Amygdala (tissue), 56 donors: ENCODE measurements at places on chromosomes 4 and X.

- no peak for DNase-seq
These were observed 176.9 kb downstream of the PDHA2 start for GRCh38 chr4:96016634-96017299.

GRCh38 chrX:41822892-41823291 is 98.9 kb downstream of the GPR82 start:
- DNase-seq, result no peak

GRCh38 chrX:23902419-23902818 is 5.3 kb downstream of the APOO start:
- DNase-seq, result no peak

GRCh38 chrX:79444694-79445210 is 77.6 kb upstream of the ITM2A start:
- DNase-seq, result no peak

DNA sequence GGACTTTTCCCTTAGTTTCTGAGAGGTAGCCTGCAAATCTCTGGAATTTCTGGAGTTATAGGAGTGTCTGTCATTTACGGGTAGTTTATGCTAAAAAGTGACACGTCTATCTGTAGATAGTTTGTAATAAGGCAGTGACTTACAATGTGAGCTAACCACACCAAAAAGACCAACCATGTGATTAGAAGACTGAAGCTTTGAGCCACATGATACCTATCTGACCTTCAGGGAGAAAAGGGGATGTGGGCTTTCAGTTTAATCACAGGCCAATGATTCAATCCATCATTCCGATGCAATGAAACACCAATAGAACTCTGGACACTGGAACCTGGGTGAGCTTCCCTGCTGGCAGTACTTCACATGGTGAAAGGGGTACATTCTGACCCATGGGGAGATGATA is 254.6 kb upstream of the GK2 start:
- no peak for DNase-seq

- no peak for DNase-seq
These were observed 70.0 kb downstream of the EVC2 start for GRCh38 chr4:5638316-5638715.

GRCh38 chr4:126794363-126794762 is 838.4 kb upstream of the INTU start:
- no peak for DNase-seq

- no peak for DNase-seq
These were observed 38.2 kb upstream of the OCIAD2 start for GRCh38 chr4:48944756-48945241.

GRCh38 chr4:137300776-137301175 is 231.5 kb downstream of the PCDH18 start:
- DNase-seq, result no peak

GRCh38 chrX:152869972-152870371 is 27.9 kb upstream of the ZNF185 start:
- DNase-seq, result no peak

DNA sequence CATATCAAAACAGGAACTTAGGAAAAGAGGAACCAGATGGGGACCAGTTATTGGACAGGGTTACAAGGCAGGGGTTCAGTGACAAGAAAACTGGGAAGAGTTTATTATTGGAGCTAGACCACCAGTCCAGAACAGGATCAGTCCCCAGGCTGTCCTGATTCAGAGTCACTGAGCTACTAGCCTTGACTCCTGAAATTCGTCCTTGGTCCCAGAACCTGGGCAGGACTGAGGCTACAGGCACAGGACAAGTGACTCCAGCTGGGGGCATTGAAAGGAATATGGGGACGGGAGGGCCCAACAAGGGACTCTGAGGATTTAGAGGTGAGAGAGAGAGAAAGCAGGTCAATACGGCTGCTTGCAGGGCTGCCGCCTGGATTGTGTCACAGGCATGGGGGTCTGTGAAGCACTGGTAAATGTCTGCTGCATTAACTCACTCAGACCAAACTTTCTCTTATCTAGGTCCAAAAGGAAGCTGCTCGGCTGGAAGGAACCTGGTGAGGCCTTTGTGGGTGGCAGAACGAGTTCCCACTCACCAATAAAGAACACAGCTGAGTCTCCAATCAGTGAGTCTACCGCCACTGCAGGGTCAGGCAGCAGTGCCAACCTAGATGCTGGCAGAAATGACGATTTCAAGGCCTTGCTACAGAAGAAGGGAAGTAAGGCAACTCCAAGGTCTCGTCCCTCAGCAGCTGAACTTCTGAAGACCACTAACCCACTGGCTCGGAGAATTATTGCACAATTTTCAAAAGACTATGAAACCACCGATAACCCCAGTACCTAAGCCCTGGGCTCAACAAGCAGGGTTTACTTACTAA is 11.3 kb upstream of the RTL5 start:
- DNase-seq, result no peak

DNA sequence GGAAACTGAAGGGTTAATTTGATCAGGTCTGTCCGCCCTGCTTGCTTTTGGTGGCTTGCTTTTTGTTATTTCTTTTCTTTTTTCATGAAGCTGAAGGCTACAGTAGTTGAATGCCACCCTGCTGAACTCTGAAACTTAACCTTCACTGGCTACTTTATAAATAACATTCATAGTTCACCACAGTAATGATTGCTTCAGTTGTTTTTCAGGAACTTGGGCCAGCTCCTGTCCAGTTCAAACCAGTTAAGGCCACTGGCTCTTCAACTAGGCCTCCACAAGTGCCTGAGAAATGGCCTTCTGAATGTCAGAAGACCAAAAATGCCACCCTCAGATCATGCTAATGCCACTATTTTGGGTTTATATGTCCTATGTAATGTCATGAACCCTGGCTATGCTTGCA is 7.7 kb upstream of the ASB9 start:
- no peak for DNase-seq

DNA sequence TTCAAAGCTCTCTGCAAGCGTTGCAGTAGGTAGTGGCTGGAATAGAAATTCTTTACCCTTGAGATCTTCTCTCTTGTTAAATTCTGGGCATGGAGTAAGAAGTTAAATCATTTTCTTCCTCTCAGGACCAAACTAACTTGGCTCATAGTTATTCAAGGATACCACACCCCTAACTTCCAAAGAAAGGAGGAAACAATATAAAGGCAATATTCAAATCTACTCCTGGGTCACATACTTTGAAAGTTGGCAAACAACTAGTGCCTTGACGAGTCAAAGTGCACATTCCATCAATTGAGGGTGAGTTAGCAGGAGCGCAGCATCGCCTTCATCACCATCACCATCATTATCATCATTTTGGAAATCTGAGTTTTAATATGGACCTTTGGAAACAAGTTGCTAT is 20.4 kb upstream of the KIT start:
- no peak for DNase-seq

GRCh38 chrX:134631426-134632346 is 26.6 kb downstream of the PLAC1 start:
- no peak for DNase-seq

GRCh38 chr4:113540859-113541258 is 220.7 kb downstream of the CAMK2D start:
- no peak for DNase-seq

DNA sequence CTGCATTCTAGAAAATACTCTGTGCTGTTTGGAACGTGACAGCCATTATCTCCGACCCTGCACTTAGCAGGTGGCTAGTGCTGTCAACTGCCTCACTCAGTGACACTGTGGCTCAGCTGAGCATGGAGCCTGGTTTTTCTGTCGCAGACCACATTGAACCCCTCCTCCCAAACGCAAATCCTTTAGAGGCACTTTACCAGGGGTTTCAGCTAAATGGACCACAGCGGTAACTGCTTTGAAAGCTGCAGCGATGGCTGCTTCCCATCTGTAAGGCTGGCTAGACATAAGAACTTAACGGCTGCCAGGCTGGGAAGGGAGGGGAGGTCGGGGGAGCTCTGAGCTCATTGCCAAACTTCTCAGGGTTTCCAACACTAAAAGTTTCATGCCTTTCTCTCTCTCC is 8.1 kb downstream of the SLC34A2 start:
- DNase-seq, result no peak

- DNase-seq, result no peak
These were observed 12.2 kb downstream of the PAICS start for GRCh38 chr4:56448301-56448700.

- DNase-seq, result no peak
These were observed 177.0 kb downstream of the CAMK2D start for GRCh38 chr4:113584407-113585150.

- no peak for DNase-seq
These were observed 67.0 kb downstream of the EFNB1 start for GRCh38 chrX:68895778-68896177.

DNA sequence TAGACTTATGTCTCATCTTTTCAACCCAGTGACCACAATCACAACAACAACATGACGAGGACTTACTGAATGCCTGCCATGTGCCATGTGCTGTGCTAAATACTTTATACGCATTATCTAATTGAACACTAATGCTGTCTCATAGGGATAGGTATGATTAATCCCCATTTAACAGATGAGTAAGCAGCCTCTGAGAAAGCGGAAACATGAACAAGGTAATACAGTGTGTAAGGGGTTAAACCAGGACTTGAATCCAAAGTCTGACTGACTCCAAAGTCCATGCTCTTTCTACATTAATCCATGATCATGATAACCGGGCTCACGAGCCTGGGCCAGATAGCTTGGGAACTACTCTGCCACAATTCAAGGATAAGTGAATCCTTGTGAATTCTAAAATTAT is 105.3 kb upstream of the MBNL3 start:
- DNase-seq, result no peak

- no peak for DNase-seq
These were observed 43.9 kb downstream of the SEL1L3 start for GRCh38 chr4:25818876-25819275.

- no peak for DNase-seq
These were observed 42.9 kb upstream of the CYP4V2 start for GRCh38 chr4:186148336-186148975.

DNA sequence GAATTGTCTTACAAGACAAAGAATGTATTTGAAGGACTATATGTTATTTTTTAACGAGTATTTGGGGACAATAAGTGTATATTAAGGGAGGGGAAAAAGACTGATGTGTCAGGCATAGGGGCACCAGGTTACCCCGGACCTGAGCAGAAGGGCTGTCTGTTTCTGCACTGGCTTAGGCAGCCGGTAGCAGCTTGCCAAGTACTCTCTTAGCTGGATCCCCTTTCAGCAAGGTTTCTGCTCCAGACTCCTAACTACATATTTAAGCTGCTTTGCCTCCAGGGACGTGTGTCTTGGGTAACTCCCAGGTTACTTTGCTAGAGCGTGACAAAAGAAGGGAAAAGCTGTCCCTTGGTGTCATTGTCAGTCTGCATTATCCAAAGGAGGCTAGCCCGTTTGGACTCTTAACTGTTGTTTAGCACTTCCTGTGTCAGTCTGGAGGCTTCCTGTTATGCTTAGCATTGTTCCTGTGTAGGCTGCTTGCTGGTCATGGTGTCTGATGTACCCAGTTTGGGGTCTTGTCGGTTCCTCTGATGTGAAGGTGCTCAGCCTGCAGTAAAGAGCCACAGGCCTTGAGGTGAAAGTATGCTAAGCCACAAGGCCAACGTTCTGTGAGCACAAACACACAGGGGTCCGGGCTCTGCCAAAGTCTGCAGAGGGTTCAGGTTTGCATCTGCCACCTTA is 11.6 kb downstream of the CXCR3 start:
- no peak for DNase-seq

GRCh38 chrX:10634392-10635161 is 14.2 kb upstream of the MID1 start:
- DNase-seq, result no peak

DNA sequence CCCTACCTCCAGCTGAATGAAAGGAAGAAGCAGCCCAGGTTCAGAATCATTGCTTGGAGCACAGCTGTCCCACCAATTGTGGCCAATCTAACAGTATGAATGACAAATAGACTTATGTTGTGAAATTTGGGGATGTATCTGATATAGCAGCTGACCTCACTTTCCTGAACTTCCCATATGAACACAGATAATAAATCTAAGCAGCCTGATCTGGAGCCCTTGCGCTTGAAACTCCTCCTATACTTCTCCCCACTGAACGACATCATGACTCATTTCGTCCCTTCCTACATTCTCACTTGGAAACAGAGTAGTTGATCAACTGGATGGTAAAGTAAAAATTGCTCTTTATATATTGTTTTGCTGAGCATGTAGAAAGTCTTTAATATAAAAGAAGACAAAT is 24.2 kb upstream of the AMELX start:
- no peak for DNase-seq

DNA sequence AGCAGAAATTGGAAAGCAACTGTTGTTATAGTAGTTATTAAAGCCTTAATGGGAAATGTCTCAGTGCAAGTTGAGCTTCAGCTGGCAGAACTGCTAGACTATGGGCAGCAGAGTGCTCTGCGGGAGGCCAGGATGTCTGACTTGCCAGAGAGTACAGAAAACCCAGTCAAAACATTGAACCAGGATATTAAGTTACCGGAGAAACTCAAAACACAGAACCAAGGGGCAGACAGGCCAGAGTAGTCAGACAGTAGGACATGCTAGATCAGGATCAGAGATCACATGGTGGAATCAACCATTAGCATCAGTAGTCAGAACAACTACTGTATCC is 72.9 kb upstream of the TNIP3 start:
- no peak for DNase-seq

GRCh38 chr4:19727141-19727540 is 524.6 kb upstream of the SLIT2 start:
- DNase-seq, result no peak

GRCh38 chr4:40255393-40256281 is 58.8 kb downstream of the RHOH start:
- DNase-seq, result no peak

DNA sequence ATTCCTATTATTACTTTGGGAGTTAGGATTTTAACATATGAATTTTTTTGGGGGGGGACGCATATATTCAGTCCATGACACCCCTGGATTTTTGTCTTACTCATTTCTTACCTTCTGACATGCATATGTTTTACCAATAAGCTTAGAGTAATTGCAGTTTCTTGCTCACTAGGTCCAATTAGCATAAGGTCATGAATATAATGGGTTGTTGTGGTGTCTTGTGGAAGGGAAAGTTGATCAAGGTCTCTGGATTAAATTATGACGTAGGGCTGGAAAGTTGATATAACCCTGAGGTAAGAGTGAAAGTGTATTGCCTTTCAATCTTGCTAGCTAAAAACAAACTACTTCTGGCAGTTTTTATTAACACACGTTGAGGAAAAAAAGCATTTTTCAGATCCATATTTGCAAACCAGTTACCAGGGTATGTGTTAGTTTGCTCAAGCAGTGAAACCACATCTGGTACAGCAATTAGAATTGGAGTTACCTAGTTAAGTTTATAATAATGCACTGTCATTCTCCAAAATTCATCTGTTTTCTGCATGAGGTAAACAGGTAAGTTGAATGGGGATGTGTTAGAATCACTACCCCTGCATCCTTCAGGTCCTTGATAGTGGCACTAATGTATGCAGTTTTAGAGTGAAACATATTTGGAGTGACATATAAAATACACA is 32.0 kb downstream of the STIM2 start:
- no peak for DNase-seq

DNA sequence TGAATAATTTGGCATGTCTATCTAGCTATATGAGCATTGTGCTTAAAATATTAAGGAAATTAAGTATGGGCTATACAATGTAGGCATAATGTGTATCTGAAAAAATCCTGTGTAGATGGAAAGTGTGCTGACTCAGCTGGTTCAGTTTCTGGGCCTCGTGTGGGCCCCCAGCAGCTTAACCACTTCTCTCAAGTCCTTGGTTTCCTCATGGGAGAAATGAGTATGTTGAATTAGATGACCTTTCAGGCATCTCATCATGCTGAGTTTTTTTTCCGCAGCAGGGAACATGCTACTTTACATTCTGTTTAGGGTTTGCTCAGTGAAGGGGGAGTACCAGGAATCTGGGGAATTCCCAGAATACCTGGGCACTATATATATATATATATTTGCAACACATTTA is 30.5 kb downstream of the RHOH start:
- no peak for DNase-seq
